ENCODE measurements at places on chromosomes 3 and 15.

DNA sequence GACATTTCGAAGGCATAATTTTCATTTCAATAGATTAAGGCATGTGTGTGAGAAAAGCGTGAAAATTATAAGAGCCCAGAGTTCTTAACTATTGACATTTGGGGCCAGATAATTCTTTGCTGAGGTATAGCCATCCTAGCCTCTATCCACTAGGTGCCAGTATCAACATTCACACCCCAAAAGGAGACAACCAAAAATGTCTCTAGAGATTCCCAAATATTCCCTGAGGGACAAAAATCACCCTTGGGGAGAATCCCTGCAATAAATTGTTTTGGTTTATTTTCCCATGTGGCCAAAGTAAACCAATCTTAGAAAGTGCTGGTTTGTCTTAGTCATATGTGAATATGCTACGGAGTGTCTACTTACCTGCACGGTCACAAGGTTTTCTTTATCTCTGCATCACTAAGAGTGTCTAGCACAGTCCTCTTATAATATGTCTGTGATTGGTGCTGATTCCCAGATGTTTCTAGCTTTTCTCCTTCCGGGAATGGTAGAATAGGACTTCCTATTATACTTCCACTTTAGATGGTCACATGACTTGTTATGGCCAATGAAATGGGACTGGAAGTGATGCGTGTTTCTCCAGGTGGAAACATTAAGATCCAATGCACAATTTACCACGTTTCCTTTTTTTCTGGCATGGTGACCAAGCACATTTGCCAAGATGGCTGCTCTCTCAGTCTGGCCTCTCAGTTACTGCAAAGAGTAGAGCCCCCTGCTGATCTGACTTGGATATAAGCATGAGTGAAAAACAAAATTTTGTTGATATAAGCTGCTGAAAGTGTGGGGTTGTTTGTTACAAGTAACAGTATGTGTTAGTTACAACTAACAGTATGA, 8.0 kb upstream of the KBTBD8 start:
- H3K4me1 ChIP-seq = no peaks in the 10 kb centered on the region
- no peaks in the 10 kb centered on the region for H3K27me3 ChIP-seq
- no peak for DNase-seq

GRCh38 chr15:81268881-81269601, 54.9 kb downstream of the STARD5 start:
- no peak for DNase-seq
- no peaks in the 10 kb centered on the region for H3K4me1 ChIP-seq
- H3K4me3 ChIP-seq = no peak overlapping the region
- no peaks in the 10 kb centered on the region for H3K27me3 ChIP-seq
- H3K27ac ChIP-seq = no peak overlapping the region

DNA sequence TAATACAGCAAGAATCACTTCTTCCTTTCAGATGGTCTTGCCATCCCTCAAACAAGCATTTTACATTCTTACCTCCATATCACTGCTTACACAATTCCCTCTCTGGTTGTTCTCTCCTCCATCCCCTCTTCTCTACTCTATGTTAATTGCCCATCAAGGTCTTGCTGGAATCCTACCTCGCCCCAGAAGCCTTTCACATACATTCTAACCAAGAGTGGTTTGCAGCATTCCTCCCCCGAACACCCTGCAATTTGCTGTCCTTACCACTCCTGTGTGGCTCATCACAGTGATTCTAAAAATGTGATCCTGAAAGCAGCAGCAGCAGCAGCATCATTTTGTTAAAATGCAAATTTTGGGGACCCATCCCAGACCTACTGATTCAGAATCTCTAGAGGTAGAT, 30.6 kb downstream of the TNIK start:
- DNase-seq = no peak
- H3K4me1 ChIP-seq = no peaks in the 10 kb centered on the region
- no peaks in the 10 kb centered on the region for H3K27me3 ChIP-seq
- no peak overlapping the region for H3K4me3 ChIP-seq
- H3K36me3 ChIP-seq = no peaks in the 10 kb centered on the region

- no peaks in the 10 kb centered on the region for H3K4me1 ChIP-seq
- H3K36me3 ChIP-seq = no peaks in the 10 kb centered on the region
- DNase-seq = no peak
- H3K27me3 ChIP-seq = no peaks in the 10 kb centered on the region
- H3K4me3 ChIP-seq = no peak overlapping the region
These were observed 11.9 kb downstream of the CX3CR1 start for GRCh38 chr3:39267631-39268548.

GRCh38 chr3:189401196-189401595, 229.4 kb downstream of the TPRG1 start:
- H3K27me3 ChIP-seq = no peaks in the 10 kb centered on the region
- no peak overlapping the region for H3K4me3 ChIP-seq
- no peaks in the 10 kb centered on the region for H3K4me1 ChIP-seq
- no peaks in the 10 kb centered on the region for H3K36me3 ChIP-seq
- no peak overlapping the region for H3K27ac ChIP-seq

All from right atrium auricular region (tissue), 2 donors.